ENCODE measurements at places on chromosomes 16 and 17. TPM values are rescaled to one million over a fixed set of nuclear protein-coding genes. Genes with fewer than 3 reads are reported as not detected.

CLEC19A gene
- total RNA-seq = 0.27 TPM

WNK4 gene
- 0.82 TPM for total RNA-seq

STXBP4 gene
- 17.7 TPM for total RNA-seq

AMDHD2 gene
- total RNA-seq = 22.3 TPM

HAGH gene
- 25.0 TPM for total RNA-seq

TMEM88 gene
- 3.2 TPM for total RNA-seq

PDE6G gene
- total RNA-seq = not detected

CTF1 gene
- total RNA-seq = 0.36 TPM

LPO gene
- total RNA-seq = not detected

ABAT gene
- total RNA-seq = 139 TPM

MMP15 gene
- total RNA-seq = 14.3 TPM

OR2C1 gene
- total RNA-seq = 0.45 TPM
